ENCODE measurements at places on chromosomes 3 and 15.

GRCh38 chr3:30934208-30934550, 39.7 kb upstream of the GADL1 start:
- peak; percentile 60 for DNase-seq

DNA sequence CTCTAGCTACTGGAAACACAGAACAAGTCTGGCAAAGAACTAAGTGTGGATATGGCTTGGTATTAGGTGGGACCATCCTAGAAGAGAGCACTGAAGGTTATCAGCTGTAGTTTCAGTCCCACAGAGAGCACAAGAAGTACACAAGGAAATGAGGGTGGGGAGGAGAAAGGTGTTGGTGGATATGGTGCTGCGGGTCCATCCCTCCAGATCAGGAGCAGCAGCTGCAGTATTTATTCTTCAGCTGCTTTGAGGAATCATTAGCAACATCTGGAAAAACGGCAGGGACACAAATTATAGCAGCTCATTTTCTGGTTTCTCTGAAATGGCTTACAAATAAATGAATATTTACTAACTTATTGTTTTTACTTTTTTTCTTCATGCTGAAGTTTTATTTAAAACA, 29.0 kb downstream of the CD80 start:
- no peak for DNase-seq

- no peak for DNase-seq
These were observed 189.2 kb upstream of the LPP start for GRCh38 chr3:187964760-187965159.

GRCh38 chr15:79539401-79539800, 107.3 kb downstream of the MINAR1 start:
- DNase-seq = peak; percentile 13

DNA sequence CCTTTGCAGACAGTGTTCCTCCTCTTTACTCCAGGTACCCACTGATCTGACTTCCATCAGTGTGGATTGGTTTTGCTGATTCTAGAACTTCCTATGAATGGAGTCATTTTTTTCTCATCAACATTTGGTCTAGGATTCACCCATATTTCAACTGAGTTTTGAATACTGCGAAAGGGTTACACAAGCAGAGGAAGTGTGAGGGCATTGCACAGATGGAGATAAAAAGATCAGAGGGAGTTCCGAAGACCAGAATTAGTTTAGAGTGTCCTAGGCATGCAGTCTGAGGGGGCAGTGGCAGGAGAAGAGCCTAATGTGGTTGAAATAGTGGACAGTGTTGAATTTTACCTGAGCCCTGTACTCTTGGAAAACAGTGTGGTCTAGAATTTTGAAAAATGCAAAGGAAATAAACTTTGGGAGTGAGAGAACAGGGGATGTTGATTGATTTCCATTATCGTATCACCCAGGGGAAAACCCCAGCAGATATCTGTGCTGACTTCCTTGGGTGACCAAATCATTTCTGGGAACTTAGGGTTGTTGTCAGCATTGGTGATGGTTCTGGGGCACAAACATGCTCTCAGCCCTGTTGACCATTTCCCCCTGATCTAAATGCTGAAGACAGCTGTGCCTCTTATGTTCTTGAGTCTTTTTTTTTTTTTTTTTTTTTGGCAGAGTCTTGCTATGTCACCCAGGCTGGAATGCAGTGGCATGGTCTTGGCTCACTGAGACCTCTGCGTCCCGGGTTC, 327.4 kb upstream of the LRRFIP2 start:
- DNase-seq = no peak

DNA sequence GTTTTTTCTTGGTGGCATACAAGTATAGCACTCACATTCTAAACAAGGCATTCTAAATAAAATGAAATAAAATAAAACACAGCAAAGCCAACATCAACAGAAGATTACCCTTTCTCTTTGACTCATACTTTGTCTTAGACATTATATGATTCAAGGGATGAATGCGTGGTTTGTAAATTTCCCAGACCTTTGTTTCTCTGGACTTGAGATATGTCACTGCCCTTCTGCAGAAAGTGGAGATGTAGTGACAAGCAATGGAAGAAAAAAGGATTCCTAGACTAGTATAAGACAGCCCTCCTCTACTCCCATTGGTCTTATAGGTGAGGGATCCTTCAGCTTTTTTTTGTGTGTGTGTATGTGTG, 22.4 kb downstream of the NANOGP8 start:
- DNase-seq = no peak

DNA sequence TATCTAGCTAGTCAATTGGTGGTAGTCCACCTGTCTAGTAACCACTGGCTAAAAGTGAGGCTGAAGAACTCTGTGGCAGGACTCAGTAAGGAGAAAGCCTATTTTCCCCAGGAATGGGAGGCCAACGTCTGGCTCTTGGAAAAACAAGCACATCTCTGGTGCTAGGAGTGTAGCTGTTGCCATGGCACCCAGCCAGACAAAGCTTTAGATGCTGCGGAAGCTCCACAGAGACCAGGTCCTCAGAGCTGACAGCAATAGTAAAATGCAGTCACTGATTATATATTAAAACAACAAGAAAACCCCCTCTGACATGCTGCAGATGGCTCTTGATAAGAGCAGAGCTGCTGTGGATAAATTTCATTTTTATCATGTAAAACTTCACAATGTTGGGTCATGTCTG, 124.9 kb upstream of the STRIT1 start:
- no peak for DNase-seq

DNA sequence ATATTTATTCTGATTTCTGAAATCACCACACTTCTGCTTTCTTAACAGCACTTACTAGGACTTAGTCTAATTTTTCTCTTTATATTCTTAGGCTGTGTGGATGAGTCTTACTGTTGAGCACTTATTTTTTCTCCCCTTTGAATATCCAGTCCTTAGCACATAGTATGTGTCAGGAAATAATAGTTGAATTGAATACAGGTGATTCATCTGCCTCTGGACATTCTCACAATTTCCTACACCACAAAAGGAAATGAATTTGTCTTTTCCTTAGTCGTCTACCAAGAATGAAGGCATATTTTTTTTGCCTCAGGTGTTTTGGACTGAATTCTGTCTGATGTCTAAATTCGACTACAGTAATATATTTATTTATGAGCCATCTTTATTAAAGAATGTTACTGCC, 204.2 kb downstream of the GHSR start:
- DNase-seq = no peak

GRCh38 chr15:43229977-43230376, 9.2 kb upstream of the EPB42 start:
- no peak for DNase-seq

GRCh38 chr3:146090521-146090920, 70.5 kb downstream of the PLOD2 start:
- DNase-seq = no peak

DNA sequence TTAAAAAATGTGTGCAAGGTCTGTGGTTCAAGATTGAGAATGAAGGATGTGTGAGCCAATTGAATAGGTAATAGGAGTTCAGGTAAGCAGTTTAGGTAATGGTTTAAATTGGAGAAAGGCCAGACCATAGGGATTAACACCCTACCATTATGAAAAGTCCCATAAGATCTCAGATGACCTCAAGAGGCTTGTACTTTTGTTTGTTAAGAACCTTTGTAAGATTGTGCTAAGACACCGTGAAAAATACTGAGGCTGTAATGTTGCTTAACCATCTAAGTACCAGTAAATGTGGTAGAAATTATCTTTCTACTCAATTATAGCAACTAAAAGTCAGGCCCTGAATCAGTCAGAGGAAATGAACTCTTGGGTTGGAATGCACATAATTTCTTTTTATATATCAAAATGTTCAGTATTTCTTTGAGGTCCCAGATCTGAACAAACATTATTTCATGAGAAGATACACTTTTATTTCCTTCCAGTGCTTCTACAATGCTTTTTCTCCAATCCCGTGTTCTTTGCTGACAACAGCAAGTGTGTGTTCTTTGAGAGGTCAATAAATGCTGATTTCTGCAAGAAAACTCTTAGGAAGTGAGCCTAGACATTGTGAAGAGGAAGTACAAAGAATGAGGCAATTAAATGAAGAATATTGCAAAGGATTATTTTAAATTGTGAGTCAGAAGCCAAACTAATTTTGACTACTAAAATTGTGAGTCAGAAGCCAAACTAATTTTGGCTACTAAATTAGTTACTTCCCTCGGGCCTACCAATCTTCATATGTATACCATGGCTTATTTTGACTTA, 66.4 kb downstream of the TCF12 start:
- DNase-seq = no peak

- no peak for DNase-seq
These were observed 38.6 kb upstream of the SETD2 start for GRCh38 chr3:47202542-47202941.

GRCh38 chr3:181715571-181716340, 4.0 kb downstream of the SOX2 start:
- no peak for DNase-seq

DNA sequence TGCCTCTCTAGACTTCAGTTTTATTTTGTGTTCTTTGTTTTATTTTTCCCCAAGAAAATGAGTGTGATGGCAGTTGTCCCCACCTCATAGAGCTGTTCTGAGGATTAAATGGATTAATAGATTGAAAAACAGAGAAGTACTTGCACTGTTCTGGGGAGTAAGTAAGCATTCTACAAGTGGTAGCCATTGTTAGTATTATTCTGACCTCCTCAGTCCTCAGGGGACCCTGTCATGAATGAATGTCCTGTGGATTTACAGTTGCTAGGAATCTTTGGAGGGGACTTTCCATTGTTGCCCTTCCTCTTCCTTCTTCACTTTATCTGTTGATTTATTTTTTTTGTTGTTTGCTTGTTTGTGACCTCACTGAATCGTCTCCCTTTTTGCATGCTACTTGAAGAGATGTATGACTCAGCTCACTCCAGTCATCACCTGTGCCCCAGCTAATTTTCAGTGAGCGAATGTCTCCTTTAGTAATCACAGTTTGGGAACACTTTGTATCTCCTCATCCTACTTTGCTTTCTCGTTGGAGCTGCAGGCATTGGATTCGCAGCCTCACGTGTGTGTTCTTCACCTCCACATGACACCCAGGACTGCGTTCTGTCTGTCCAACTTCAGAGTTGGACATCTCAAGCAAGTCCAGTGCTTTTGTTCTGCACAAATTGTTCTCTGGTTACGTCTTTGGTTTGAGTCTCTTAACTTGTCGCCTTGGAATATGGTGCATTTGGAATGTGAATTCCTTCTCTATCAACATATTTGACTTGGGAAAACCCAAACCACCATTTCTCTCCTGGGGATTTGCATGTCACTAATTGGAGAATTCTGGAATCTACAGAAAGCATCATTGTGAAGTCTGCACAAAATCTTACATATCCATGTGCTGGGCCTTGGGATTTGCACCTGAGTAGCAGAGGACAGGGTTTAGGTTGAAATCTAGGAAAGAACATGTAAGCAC, 54.5 kb downstream of the LRTM1 start:
- DNase-seq = no peak

DNA sequence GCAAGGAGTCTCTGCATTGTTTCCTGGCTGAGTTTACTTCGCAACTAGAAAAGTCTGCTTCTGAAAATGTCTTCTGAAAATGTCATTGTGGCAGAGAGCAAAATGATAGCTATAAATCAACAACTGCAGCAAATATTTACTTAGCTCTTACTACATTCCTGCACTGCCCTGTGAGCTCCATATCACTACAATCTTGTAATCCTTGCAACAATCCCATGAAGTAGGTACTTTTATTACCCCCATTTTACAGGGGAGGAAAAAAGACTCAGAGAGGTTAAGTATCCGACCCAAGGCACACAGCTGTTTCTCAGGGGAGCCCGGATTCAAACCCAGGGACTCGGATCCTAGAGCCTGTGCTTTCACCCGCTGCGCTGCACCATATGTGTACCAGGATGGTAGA, 34.2 kb upstream of the SPTBN5 start:
- no peak for DNase-seq

DNA sequence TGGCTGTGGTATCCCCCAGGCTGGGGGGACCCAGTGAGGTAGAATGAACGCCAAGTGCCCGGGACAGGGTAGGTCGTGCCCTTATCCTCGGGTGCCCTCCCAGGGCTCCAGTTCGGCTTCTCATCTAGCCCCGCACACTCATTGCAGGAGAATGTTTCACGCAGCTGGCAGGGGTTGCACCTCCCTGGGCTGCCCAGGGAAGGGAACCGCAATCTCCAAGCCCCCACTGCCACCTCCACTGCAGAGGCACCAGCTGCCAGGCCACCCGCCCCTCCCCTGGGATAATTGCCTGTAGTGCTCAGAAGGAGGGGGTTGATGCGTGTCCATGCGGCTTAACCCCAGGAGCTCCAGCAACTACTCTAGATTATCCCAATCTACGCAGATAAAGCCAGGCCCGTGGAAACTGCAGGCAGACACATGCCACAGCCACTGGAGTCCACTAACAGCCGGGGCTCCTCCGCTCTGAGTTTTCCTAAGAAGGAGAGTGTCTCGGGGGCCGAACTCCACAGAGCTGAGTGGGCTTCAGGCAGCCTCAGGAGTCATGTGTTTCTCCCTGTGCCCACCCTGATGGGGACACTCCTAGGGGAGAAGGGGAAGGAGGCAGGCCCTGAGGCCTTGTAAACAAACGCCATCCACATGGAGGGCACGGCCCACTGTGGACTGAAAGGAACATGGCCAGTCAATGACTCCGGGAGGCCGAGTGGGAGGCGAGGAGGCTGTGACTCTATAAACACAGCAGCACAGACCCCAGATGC, 137.2 kb upstream of the IQSEC1 start:
- no peak for DNase-seq

GRCh38 chr3:135192929-135193328, 397.9 kb downstream of the EPHB1 start:
- DNase-seq = no peak

GRCh38 chr3:33119891-33120290, 6.1 kb downstream of the CRTAP start:
- DNase-seq = no peak

GRCh38 chr15:90868261-90868689, at the start of gene FURIN:
FURIN (plus strand) TSS chr15:90868588; CDS start chr15:90875741, 7,153 bp downstream.
- peak; percentile 92 for DNase-seq

DNA sequence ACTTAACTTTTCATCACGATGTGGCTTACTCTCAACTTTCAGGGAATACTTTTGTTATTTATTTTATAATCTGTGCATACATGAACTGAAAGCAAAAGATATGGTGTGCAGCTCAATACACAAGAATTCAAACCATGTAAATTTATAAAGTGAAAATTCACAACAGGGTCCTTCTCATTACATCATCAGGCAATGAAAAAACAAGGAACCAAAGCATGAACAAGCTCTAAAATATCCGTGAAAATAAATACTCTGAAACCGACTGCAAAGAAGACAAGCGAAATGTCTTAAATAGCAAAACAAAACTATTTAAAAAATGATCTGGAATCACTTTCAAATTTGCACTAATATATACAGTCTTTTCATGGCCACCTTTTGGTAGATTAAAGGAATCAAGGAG, 28.9 kb downstream of the GNB5 start:
- no peak for DNase-seq

DNA sequence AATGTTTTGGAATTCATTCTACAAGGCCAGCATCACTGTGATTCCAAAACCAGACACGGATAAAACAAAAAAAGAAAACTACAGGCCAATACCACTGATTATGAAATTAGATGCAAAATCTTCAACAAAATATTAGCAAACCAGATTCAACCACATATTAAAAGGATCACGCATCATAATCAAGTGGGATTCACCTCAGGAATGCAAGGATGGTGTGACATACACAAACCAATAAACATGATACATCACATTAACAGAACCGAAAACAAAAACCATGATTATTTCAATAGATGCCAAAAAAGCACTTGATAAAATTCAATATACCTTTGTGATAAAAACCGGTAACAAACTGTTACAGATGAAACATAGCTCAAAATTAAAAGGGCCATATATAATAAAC, 48.9 kb downstream of the DLG1 start:
- no peak for DNase-seq

- DNase-seq = no peak
These were observed 42.5 kb upstream of the UBE3A start for GRCh38 chr15:25481208-25481859.

Measured in SW480 (cell line).